HEK293T (cell line): ENCODE measurements at places on chromosomes 12 and 14.

GRCh38 chr14:74575507-74575906 lies 36.5 kb downstream of the LTBP2 start:
- DNase-seq, result no peak

GRCh38 chr12:92987846-92988621 lies 58.9 kb upstream of the EEA1 start:
- DNase-seq, result no peak

DNA sequence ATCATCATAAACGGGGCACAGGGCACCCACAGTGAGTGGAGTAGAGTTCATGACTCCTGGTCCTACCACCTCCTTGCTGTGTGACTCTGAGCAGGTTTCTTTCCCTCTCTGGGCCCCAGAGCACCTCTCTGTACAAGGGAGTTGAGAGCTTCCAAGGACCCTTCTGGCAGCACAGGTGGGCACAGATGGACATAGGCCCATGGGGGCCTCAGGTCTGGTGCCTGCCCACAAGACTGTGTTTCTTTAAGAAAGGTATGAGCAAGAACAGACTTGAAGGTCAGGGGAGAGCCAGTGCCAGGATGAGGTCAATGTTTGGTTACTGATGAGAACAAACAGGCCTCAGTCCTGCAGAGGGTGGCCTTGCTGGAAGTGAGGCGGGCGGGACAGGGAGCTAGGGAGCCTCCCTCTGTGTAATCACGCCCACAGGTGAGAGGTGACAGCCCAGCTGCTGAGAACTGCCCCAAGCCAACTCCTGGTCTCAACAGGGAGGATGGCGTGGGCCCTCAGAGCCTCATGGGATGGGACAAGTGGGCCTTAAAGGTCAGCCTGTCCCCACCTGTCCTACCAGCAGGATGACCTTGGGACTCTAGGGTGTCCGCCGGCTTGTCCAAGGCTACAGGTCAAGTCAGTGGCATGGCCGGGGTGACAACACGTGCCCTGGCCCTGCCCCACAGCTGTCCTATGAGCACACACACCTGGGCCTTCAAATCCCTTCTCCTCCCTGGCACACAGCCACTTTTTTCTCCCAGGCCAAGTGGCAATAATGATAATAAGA lies 49.1 kb downstream of the CCDC85C start:
- DNase-seq, result no peak

- DNase-seq, result no peak
Observed at GRCh38 chr14:100816950-100817901, 8.7 kb upstream of the MEG3 start.

- no peak for DNase-seq
Observed at GRCh38 chr14:35556548-35556947, 22.6 kb downstream of the INSM2 start.

- DNase-seq, result no peak
Observed at GRCh38 chr12:65728455-65728847, 95.8 kb upstream of the HMGA2 start.

DNA sequence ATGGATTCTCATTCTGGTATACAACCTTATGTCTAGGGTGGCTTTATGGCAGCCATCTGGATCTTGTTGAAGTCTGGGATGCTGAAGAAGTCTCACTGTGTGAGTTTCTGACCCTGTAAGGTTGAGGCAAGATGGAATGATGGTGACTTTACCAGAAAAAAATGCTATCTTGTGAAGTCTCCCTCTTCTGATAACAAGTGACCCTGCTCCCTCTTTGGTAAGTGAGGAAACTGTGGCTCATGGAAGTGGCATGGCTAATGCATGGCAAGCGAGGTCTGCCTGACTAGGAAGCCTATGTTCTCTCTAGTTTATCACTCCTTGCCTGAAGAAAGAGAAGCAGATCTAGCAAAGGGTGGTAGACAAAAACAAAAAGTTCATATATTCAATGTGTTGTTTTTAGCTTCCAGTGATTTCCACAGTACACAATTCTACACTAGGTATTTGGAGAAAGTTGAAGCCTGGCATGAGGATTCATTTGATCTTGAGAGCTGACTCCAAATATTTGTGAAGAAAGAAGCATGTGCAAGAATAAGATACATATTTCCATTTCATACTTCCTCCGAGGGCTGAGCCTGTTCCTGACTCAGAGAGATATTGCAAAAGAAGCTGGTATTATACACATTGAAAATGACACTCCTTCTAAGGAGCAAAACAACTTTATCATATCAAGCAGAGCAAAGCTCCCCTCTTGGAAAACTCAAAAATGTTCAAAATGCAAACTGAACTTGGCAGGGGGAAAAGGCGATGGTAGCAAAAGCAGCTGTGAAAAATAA lies 63.6 kb downstream of the HELB start:
- DNase-seq, result no peak

- no peak for DNase-seq
Observed at GRCh38 chr14:75697386-75697785, 36.3 kb downstream of the TTLL5 start.

GRCh38 chr12:110080410-110080809 lies 32.1 kb upstream of the C12orf76 start:
- no peak for DNase-seq

- peak; percentile 71 for DNase-seq
Observed at GRCh38 chr14:103629503-103630121, 601 bp downstream of the KLC1 start.

GRCh38 chr14:105067140-105067968 lies 2.1 kb upstream of the GPR132 start:
- DNase-seq, result no peak

GRCh38 chr14:22226381-22226780 lies 362.6 kb downstream of the DAD1 start:
- no peak for DNase-seq

- no peak for DNase-seq
Observed at GRCh38 chr12:2691006-2691344, 103.8 kb upstream of the FKBP4 start.

- DNase-seq, result peak; percentile 81
Observed at GRCh38 chr14:96584199-96584906, 82.2 kb downstream of the PAPOLA start.

DNA sequence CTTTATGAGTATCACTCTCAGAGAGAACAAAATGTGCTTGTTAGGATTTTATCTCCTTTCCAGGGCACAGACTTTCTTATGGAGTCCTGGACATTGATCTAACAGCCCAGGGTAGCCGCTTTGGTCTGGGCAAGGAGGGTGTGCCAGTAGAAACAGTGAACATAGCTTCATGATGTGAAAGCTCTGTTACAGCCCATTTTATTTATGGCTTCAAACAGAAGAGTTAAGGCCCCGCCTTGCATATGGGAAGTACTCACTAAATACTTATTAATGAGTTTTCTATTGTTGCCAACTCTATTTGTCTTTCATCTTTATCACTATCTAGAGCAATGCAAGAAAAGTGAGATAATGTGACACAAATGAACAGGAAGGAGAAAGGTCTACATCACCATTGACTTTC lies 200.5 kb downstream of the NTF3 start:
- no peak for DNase-seq

- DNase-seq, result peak; percentile 76
Observed at GRCh38 chr12:124273630-124274029, 21.3 kb upstream of the RFLNA start.

DNA sequence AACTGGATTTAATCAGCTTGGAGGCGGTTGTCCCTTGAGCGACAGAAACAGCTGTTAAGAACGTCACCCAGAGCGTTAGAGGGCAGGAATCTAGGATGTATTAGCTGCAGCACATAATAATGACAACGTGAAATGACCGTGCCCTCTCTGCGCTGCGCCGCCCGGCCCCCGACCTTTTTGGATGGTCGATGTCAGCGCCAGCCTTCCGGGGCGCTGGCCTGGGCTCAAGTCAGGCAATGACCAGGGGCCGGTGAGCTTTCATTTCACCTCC lies 427 bp upstream of the TMEM120B start:
- peak; percentile 32 for DNase-seq

DNA sequence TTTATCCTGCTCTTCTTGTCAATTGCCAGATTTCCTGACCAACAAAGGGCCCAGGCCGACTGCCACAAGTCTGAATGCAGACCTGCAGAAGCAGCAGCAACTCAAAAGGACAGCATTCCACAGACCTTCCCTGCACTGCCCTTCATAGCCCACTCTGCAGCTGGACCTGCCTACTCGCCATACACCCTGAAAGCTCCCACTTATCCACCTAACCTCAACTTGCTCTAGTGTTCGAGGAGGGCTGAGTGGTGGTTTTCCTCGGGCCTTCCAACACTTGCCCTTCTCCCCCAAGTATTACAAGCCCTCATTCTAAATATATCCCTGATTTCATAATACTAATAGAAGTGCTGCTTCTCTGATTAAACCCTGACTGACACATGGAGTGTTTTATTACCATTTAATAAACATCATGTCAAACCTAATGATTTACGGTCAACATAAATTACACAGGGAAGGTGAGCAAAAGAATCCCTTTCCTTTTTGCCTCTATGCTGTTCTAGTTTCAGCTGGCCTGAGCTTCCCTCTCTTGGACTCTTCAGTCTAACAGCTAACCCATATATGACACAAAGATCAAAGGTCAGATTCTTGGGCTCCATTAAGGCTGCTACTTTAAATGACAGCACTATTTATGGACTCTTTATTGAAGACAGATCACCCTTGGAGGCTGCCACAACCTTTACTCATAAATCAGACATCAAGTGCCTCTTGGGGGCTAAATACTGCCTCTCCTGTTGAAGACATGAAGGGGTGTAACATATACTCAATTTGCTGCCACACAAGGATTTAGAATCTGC lies 1546.9 kb upstream of the TMEM132C start:
- no peak for DNase-seq

- DNase-seq, result no peak
Observed at GRCh38 chr14:96583569-96584041, 81.4 kb downstream of the PAPOLA start.

GRCh38 chr12:95763809-95764253 lies 26.7 kb downstream of the NTN4 start:
- DNase-seq, result no peak

- no peak for DNase-seq
Observed at GRCh38 chr14:76814726-76815645, 2.3 kb upstream of the ANGEL1 start.

GRCh38 chr12:93979189-93979588 lies 169.2 kb upstream of the PLXNC1 start:
- DNase-seq, result no peak

GRCh38 chr12:86261578-86261977 lies 5.4 kb upstream of the MGAT4C start:
- no peak for DNase-seq

- DNase-seq, result peak; percentile 45
Observed at GRCh38 chr12:14394317-14395073, 29.0 kb downstream of the ATF7IP start.

DNA sequence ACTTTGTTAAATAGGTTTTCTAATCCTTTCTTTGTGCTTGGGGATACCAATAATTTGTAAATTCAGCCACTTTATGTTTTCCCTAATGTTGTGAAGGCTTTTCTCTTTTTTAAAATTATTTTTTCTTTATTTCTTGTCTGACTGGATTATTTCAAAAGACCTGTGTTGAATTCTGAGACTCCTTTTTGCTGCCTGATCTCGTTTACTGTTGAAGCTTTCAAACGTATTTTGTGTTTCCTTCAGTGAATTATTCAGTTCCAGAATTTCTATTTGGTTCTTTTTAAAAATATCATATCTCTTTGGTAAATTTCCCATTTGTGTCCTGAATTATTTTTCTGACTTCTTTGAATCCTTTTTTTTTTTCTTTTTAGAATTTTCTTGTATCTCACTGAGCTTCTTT lies 241.6 kb downstream of the LRIG3 start:
- no peak for DNase-seq

DNA sequence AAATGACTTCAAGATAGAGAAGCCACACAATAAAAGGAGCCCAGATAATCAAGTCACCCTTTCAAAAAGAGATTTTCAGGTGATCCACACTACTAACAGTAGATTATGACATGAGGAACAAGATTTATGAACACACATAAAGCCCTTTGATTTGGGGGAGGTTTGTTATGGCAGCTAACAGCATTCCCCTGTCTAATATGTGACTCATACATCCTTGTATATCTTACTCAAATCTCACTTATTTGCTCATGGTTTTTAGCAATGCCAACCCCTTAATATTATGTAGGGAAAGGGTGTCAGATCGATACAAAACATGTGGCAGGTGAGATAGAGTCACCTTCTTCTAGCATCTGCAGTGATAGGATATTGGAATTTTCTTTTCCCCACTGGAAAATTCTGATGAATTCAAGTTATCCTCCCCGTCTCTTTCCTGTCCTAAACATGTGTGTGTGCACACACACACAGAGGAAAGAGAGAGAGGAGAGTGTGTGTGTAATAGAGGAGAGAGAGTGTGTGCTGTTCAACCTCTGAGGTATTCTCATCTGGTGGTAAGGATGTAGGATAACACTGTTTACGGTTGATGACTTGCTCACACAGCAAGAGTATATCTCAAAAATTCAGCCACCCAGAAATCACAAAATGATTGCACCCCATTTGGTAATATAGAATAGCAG lies 319.9 kb downstream of the KCNC2 start:
- DNase-seq, result no peak

GRCh38 chr14:65366802-65367565 lies 45.5 kb upstream of the FUT8 start:
- no peak for DNase-seq

DNA sequence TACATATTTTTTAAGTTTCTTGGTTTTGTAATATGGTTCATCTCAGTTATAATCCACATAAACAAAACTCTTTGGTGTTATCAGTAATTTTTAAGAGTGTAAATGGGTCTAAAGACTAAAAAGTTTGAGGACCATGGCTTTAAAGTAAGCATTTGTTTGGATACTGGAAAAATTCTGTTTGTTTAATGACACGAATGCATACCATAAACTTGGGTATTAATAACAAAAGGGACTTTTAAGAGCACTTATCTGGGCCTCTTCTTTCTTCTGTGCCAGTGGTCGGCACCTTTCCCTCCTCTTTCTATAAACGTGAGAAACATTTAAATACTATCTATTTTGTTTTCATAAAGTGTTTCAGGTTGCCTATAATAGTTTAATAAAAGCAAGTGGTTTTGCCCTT lies 47.4 kb downstream of the SAMD4A start:
- DNase-seq, result no peak

DNA sequence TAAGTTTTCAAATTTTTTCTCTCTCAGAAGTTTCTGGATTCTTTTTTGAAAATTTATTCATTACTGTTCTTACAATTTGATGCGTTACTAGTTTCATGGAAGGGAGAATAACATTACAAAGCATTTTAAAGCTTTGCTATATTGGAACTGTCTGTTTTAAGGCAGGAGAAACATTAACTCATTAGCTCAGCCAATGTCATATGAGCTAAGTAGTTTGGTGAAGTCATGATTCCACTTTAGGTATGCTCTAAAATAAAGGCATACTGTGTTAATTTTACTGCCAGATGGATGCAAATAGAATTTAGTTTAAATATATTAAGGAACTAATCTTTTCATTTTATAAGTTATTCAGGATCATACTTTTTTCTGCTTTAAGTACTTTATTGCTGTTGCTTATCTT lies 46.0 kb downstream of the ARID2 start:
- no peak for DNase-seq

DNA sequence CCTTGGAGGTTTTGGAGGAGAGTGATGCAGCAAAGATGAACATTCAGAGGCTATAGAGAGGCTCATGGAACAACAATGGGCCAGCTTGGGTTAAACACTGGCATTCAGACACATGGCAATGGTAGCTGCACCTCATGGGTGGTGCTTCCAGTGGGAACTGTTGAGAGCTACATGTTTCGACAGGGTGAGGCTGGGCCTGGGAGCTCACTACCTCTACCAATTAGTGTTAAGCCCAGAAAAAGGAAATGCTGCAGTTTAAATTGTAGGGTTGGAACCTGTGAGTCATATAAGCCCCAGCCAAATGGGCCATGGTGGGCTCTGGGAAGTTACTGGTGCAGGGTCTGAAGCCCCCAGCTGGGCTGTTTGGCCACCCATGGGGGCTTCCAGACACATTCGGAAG lies 279.7 kb downstream of the ZFP36L1 start:
- no peak for DNase-seq

GRCh38 chr12:16670456-16671050 lies 64.6 kb upstream of the LMO3 start:
- DNase-seq, result no peak
